ENCODE measurements at places on chromosomes 1 and 21.
A peak's percentile ranks its signal among the peaks of the same experiment; 100 is the strongest.

DNA sequence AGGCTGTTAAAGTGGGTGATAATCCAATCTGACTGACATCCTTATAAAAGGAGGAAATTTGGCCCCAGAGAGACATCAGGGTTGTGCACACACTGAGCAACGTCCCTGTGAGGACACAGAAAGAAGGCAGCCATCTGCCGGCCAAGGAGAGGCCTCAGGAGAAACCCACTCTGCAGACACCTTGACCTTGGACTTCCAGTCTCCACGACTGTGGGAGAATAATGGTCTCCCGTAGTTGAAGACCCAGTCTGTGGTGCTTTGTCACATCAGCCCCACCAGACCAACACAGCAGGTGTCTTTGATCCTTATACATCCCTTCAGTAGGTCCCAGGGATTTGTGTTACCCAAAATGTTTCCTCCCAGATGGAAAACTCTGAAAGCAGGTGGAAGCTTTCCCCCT lies 4.2 kb upstream of the DNAJC28 start:
- DNase-seq, result no peak

GRCh38 chr1:31315902-31316301 lies 19.1 kb downstream of the ZCCHC17 start:
- no peak for DNase-seq

- no peak for DNase-seq
Measured at GRCh38 chr1:14440731-14441130, 157.8 kb upstream of the KAZN start.

GRCh38 chr1:178938959-178939317 lies 68.1 kb upstream of the ANGPTL1 start:
- DNase-seq, result no peak

DNA sequence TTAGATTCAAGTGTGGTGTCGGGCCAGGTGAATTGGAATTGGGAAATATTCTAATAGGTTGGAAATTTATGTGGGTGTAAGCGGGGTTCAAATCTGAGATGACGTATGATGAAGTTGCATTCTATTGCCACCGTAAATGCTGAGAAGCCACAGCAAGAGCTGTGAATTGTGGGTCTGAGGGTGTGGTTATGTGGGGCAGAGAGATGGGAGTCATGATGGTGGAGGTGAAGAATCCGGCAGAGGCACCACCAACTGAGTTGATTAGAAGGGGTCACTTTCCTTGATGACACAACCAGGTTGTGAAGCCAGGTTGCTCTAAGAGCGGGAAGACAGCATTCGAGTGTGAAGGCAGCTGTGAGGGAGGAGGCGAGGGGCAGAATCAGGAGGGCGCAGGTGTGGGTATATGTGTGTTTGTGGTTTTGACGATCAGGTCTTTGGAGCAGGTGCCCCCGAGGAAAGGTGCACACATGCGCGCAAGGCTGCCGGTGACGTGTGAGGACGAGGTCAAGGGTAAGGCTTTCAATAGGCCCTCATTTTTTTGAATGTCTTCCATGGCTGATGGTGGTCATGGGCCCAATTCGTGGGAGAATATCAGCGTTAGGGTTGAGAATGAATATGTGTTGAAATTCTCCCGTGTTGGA lies 18.7 kb downstream of the LRRC3 start:
- no peak for DNase-seq

DNA sequence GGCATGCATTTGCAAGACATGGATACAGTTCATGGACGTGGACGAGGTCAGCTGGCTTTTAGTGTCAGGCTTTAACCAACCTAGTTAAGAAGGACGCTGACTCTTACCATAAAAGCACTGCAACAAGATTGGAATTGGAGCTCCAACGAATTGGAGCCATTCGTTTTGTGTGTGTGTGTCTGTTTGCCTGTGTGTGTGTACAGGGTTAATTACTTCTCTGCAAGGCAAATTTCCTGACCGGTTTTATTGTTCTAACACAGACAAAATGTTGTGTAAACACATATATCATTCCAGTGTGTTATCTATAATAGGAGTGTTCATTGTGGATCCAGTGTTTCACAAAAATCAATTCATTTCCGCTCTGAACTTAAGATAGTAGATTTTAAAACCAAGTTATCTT lies 7.9 kb downstream of the ITSN1 start:
- no peak for DNase-seq

DNA sequence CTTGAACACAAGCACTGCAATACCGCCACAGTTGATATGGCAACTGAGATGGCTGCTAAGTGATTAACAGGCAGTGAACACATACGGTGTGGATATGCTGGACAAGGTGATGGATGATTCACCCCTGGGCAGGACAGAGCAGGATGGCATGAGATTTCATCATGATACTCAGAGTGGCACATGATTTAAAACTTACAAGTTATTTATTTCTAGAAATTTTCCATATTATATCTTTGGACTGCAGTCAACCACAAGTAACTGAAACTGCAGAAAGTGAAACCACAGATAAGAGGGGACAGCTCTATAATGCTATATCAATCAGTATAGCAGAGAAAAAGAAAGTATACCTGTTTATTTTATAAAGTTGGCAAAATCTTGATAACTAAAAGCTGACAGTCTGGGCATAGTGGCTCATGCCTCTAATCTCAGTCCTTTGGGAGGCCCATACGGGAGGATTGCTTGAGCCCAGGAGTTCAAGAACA lies 47.9 kb downstream of the PHACTR4 start:
- no peak for DNase-seq

DNA sequence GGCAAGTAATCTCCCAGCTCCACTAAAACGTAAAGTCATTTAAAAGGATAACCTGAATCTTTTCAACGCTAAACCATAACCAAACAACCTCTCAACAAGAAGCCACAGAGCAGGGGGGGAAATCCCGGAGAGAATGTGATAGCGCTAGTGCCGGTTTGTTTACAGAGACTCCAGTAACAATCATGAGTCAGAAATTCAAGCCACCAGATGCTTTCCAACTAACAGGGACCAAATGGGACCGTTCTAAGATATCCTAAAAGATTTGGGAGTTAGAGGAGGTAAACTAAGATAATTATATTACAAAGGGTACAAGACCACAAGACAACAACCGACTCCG lies 825 bp downstream of the DCAF8 start:
- peak; percentile 24 for DNase-seq

DNA sequence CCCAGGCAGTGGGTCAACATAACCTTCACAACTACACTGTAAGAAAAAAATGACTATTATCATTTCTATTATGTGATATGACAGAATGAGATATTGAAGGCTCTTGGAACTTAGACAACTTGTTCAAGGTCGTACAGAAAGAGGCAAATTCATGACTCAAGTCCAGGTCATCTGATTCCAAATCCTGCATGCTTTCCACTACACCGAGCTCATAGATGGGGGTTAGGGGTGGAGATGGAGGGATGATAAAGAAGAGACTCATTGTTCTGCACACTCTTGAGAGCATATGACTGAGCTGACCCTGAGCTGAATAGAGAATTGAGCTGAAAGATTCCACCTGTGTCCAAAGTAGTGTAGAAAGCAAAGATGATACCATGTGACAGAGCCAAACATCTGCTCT lies 2.8 kb downstream of the FCRL6 start:
- no peak for DNase-seq

- peak; percentile 72 for DNase-seq
Measured at GRCh38 chr1:207077470-207078377, 10.9 kb upstream of the C4BPB start.

- DNase-seq, result no peak
Measured at GRCh38 chr1:22529901-22530621, 33.2 kb upstream of the EPHA8 start.

DNA sequence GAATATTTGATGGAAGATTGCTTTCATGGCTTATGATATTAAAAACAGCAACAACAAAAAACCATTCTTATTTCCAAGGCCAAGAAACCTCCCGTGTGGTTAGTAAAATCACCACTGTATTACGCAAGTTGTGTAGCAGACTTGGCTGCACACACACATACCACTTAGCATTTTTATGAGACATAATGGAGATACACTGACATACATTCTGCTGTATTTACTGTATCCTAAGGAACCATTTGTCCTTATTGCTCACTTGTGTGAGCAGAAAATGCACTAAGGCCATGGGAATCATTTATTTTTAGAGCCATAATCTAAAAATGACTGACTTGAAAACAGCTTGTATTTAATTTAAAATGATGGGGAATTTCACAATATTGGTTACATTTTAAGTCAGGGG lies 584 bp upstream of the C1orf141 start:
- no peak for DNase-seq

GRCh38 chr1:86259390-86259789 lies 102.8 kb upstream of the COL24A1 start:
- no peak for DNase-seq

GRCh38 chr1:155080312-155081228 lies 1.9 kb downstream of the EFNA3 start:
- peak; percentile 77 for DNase-seq

DNA sequence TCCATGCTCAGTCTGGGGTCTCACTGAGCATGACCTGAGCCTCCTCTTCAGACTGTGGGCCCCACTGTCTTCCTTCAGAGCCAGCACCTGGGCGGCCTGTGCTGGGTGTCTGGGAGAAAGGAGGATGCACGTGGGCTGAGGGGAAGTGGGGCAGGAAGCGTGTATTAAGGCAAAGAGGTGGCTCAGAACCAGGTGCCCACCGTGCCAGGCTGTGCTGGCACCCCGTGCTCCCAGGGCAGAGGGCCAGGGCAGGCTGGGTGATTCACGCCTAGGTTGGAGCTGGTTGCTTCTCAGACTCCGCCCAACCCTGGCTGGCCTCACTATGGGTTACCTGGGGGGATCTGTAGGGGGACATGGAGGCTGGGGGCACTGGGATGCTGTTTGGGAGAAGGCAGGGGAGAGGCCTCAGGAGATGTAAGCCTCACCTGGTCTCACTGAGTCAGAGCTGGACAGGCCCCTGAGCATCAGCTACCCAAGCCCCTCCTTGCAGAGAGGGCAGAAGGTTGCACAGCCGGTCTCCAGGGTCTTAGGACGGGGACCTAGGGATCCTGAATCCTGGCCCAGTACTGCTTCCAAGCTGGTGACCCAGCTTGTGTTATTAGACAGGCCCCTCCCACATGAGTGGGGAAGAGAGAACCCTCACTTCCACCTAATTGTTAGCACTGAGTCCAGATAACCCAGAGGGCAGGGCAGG lies 18.6 kb upstream of the PADI1 start:
- DNase-seq, result no peak

DNA sequence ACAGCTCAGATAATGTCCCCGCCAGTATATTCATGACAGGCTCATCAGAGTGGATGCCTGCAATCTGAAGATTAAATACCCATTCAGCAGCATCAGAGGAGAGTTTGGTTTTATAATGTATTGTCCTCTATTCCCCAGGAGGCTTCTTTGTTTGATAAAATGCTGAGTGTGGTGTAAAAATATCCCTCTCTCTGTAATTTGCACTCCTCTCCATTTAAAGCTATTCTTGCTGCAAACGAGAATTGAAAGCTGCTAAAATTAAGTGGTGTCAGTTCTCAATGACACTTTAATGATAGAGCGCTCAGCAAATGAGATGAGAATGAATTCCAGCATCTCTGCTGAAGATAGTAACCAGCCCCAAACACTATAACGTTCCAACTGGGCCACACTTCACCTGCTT lies 205.7 kb upstream of the RRP15 start:
- DNase-seq, result no peak

DNA sequence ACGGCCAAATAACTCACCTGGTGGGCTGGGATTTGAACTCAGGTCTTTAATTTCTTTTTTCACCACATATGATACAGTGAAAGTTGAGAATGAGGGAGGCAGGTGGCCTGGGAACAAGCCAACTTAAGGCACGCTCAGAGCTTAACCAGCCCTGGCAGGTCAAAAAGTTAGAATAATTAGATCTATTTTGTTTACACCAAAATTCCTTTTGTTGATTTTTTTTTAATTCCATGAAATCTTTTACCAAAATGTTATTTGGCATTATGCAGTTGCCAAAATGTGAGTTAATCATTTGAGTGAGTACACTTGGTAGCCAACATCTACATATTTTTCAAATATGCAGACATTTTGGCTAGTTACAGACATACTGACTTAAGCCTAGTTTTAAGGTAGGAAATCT lies 36.8 kb downstream of the LHX8 start:
- no peak for DNase-seq

DNA sequence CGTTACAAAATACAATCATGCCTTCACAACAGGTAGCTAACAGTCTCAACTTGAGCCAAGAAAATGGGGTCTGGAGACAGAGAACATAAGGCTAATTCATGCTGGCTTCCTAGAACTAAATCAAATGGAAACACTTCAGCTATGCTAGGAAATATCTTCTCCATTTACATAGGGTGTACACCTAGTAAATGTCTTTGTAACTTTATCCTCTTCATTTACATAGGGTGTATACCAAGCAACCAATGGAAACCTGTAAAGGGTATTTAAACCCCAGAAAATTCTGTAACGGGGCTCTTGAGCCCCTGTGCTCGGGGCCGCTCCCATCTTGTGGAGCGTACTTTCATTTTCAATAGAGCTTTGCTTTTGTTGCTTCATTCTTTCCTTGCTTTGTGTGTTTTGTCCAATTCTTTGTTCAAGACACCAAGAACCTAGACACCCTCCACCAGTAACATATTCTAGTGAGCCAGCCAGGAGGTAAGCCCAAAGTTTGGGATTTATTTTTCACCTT lies 19.5 kb upstream of the CYP4X1 start:
- DNase-seq, result no peak

DNA sequence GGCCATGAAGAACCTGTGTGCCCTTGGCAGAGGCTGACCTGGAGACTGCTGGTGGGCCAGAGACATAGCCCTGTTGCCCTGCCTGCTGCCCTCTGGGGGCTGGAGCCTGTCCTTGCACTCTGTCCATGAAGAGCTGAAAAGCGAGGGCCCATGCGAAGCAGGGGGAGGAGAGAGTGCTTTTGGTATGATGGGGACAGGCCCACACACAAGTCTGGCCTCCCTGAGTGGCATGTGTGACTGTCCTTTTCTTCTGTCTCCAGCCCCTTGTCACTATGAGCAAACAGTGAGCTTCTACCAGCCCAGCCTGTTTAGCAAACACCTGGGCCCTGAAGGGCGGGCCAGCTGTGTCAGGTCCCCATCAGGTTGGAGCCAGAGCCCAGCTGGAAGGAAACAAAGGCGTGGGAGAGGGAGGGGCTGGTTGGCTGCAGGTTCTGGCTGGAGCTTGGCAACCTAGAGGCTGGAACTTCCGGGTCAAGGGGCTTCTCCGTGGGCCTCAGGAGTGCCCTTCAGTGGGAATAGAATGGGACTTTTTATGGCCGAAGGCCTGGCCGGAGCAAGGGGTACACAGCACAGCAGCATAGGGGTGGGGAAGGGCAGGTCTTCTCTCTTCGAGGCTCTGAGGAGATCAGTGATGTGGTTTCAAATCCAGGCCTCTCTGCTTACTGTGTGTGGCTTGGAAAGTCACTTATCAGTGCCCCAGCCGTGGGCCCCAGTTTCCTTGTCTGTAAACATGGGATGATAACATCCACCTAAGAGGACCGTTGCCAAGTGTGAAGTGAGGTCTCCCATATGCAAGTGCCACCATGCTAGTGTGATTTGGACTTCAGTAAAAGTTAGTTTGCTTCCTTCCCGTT lies 14.3 kb downstream of the QSOX1 start:
- DNase-seq, result peak; percentile 85

GRCh38 chr1:202228484-202229122 lies 35.0 kb downstream of the LGR6 start:
- DNase-seq, result no peak
